Stimulated activated naive CD4-positive, alpha-beta T cell treated with Interleukin-2 at 50 U/mL for 16 hours (primary cell): ENCODE measurements at places on chromosomes 2 and 18.

DNA sequence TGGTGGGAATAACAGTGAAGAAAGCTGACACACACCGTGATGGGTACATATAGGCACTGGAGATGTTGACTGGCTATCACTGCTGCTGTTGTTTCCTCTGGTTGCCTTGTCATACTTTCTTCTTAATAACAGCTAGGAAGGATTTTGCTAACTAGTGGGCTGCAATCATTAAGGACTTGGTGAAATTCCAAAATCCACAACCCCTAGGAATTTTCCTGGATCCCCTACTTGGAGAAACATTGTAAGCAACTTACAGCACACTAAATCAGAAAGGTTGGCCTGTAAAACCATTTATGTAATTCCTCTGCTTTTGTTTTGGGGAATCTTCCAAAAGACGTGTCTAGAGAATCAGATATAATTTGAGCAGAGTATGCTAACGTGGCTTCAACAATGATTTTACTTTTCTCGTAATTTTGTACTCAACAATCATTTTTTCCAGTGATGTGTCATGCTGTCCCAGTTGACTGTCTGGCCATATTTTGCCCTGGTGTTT lies 8.0 kb upstream of the COL3A1 start:
- DNase-seq, result no peak

DNA sequence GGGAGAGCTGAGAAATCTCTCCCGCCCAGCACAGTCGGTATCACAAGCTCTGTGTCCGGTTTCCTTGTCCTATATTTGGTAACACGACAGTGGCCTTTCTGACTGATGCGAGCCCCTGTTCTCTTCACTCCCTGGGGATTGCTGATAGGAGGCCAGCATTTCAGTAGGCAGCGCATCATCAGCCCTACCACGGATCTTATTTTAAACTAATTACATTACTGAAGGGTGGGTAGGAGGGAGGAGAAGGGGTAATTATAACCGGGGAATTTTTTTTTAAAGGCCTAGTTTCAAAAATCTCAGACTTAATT lies 125.6 kb upstream of the LGALSL start:
- DNase-seq, result no peak

- no peak for DNase-seq
These were observed 10.4 kb upstream of the MSGN1 start for GRCh38 chr2:17805717-17806363.

DNA sequence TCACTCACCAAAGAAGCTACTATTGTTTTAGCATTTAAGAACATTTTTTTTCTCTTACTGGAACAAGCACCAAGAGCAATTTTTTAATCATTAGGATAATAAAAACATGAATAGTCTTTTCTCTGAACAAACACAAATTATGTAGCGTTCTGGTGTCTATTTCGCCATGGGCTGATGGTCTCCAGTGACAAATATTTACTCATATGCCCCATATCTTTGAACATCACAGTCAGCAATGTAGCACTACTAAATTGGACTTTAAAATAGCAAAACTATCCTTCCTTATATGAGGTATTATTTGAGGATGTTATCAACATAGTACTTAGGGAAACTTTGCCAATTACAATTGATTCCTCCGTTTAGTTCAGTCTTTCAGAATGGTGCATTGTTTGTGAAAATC lies 1326.0 kb upstream of the ZEB2 start:
- no peak for DNase-seq

DNA sequence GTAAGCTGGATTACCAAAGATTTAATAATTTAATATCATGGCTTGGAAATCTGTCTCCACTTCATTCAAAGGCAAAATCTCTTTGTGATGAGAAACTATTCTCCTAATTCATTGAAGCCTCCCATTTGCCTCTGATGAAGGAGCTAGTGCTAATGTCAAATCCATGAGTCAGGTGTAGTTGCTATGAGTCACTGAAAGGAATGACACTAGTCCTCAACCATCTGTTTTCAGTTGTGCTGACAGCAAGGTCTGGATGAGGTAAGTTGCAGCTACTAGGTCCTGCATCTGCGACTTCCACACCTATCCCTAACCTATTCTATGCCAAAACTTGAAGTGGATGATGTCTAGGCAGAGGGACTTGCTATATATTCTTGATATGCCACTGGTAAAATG lies 324.0 kb upstream of the UBE2E3 start:
- DNase-seq, result no peak

GRCh38 chr2:70181363-70181956 lies 9.4 kb downstream of the C2orf42 start:
- DNase-seq, result no peak

DNA sequence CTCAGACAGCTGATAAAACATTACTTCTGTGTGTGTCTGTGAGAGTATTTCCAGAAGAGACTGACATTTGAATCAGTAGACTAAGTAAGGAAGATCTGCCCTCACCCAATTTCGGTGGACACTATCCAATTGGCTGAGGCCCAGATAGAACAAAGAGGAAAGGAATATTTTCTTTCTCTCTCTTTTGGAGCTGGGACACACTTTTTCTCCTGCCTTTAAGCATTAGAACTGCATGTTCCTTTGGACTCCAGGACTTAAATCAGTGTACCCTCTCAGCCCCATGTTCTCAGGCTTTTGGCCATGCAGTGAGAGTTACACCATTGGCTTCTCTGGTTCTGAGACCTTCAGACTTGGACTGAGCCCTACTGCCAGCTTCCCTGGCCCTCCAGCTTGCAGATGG lies 3.3 kb upstream of the SRBD1 start:
- DNase-seq, result no peak

DNA sequence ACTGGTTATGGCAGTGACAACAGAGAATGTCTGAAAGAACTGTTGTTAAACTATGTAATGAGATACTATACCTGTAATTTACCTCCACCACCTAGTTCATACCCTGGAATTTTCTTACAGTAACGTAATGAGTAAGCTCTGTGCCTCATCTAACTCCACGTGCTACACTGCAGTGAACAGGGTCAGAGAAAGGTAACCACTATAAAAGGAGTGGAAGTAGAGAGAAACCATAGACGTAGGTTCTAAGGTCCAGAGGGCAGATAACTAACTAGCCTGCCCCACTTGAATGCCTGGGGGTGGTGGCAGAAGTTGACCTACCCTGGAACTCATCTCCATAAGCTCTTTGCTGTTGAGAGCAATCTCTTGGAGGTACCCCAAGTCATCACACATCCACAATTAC lies 32.0 kb upstream of the B4GALT6 start:
- DNase-seq, result no peak

- DNase-seq, result no peak
These were observed 53.9 kb downstream of the RTTN start for GRCh38 chr18:70151614-70152013.

GRCh38 chr2:171763602-171764001 lies 76.3 kb downstream of the DYNC1I2 start:
- no peak for DNase-seq

- no peak for DNase-seq
These were observed 128.7 kb downstream of the PLA2R1 start for GRCh38 chr2:159933727-159934049.

GRCh38 chr2:198273660-198274059 lies 469.3 kb downstream of the PLCL1 start:
- no peak for DNase-seq

GRCh38 chr2:24945907-24946306 lies 25.8 kb downstream of the DNAJC27 start:
- DNase-seq, result no peak

GRCh38 chr2:57711991-57712390 lies 334.6 kb upstream of the VRK2 start:
- no peak for DNase-seq

- no peak for DNase-seq
These were observed 24.3 kb upstream of the FAP start for GRCh38 chr2:162267496-162267895.

DNA sequence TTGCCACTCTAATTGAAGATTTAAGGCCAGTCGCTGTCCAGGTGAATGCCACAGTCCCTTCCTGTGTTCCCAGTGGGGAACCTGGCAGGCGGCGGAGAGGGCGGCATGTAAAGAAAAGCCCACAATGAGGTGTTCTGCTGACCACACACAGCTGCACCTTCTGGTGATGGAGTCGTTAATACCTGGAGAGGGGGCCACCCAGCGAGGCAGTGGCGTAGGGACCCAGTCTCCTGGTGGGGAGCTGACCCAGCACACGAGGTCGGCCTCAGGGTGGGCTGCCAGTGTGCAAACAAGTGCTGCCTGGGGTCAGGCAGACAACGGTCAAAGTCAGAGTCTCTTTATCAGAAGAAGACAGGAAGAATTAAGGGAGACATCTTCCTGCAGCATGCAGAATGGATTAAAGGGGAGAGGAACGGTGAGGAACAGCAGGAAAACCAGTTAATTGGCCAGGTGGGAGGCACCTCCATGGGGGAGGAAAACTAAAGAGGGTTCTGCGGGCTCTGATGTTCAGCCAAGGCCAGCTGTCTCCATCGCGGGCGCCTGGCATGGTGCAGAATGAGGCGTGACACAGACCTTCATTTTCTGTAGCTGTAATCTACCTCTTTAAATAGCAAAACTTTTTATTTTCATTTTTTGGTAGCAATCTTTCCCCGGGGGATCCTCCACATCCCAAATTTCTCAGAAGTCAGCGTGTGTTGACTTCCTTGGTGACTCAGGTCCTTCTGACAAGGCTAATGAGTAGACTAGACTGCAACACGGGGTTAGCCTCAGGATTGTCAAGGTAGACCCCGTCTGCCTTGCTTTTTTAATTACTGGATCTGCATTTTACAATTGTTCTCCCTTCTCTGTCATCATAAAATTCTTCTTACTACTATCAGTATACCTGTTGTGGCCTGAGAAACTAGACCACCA lies 78.3 kb downstream of the SMAD7 start:
- DNase-seq, result no peak

GRCh38 chr2:165161510-165161909 lies 42.3 kb downstream of the SCN3A start:
- DNase-seq, result no peak

DNA sequence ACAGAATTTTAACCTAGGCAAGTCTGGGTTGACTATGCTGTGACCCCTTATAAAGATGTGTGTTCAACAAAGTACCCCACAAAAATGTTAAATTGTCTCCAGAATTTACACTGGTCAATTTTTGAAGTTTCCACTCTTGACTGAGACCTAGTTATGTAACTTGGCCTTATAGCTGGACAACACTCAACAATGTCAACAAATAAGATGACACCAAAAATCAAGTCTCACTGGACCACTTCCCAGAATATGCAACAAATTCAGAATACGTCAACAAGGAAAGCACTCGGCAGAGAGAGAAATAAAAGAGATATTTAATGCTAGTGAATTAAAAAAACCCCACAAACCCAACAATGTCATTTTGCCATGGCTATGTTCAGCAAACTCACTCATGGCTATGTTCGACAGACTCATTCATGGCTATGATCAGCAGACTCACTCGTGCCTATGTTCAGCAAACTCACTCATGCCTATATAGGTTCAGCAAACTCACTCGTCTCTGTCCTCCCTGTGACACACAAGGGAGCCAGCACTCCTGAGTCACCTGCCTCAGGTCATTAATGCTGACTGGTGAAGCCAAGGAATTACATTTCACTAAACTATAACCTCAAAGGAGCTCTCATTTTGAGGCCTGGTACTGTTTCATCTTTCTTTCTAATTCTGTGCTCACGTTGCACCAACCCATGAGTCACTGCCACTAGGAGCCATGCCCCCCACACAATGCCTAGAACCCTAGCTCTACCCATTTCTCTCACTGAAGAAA lies 72.7 kb downstream of the PTPN2 start:
- DNase-seq, result no peak

DNA sequence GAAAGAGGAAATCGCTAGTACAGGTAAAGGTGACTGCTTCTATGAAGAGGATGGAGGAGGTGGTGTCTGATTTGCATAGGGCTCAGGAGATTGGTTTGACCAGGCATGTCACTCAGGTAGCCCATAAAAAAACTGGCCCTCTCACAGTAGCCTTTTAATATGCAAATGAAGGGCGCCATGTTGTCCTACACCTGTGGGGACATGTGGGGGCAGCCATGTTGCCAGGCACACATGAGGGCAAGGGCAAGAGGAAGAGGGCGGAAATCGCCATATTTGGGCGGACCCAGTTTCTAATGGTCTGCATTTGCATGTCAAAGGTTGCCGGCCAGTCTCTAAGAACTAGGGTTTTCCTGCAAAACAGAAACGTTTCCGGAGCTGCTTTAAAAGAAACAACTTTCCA lies 1330.6 kb downstream of the DSC3 start:
- no peak for DNase-seq

DNA sequence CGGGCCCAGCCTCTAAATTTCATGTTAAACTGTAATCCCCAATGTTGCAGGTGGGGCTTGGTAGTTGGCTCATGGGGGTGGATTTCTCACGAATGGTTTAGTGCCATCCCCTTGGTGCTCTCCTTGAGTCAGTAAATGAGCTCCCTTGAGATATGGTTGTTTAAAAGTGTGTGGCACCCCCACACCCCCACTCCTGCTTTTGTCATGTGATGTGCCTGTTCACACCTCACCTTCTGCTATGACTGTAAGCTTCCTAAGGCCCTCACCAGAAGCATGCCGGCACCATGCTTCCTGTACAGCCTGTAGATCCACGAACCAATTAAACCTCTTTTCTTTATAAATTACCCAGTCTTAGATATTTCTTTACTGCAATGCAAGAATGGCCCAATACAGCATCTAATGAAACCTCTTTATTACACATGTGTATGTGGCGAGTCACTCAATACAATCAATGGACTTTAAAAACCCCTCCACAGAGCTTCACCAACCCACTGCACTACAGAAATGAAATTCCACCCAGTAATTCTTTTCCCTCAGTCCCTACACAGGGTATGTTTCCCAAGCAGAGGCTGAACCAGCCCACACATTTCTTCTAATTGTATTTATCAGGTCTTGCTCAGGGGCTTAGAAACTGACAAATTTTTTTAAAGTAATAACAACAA lies 47.3 kb downstream of the WDFY1 start:
- no peak for DNase-seq

DNA sequence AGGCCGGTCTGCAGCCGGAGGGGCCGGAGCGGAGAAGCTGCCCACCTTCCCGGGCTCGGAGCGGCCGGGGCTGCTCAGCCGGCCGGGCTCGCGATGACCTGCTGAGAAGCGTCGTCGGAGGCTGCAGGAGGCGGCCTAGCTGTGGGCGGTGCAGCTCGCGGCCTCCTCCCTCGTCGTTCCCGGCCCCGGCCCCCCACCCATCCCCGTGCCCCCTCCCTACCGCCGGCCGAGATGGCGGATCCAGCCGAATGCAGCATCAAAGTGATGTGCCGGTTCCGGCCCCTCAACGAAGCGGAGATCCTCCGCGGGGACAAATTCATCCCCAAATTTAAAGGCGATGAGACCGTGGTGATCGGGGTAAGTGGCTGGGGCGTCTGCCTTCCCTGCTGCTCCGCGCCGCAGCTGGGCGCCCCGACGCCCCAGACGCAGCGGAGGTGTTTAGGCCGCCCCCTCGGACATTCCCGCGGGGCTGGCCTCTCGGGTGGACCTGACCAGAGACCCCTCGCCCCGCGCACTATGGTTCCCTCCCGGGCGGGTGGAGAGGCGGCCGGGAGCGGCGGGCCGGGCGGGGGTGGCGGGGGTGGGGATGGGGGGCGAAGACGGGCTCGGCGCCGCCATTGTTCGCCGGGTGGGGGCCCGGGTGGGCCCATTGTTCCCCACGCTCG lies 492 bp downstream of the KIF5C start:
- no peak for DNase-seq

DNA sequence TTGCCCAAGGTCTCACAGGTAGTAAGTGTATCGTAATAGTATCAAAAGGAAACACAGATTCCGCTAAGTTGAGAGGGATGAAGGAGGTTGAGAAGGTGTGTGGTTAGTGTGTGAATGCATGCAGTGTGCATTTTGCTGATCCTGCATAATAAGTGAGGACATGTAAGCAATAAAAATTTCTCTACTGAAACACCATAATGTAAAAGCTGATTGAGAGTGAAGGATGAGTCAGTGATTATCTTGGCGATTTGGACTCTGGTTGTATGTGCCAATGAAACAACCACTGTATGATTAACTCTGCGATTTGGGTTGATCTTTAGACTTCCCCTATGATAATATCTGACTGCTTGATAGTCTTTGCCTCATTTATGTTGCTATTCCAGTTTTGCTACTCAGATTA lies 16.7 kb upstream of the ADGRF3 start:
- DNase-seq, result no peak
